Stimulated activated CD4-positive, alpha-beta T cell treated with anti-CD3 and anti-CD28 coated beads, Interleukin-15, amount 100 ng/mL, for 1 hour (primary cell): ENCODE measurements at places on chromosomes 12 and 14.

- DNase-seq, result no peak
These were observed 6.8 kb downstream of the VRK1 start for GRCh38 chr14:96803958-96804357.

GRCh38 chr14:95891742-95892141 is 15.1 kb downstream of the TUNAR start:
- DNase-seq, result no peak

GRCh38 chr12:95549392-95550084 is 1.7 kb downstream of the USP44 start:
- no peak for DNase-seq

DNA sequence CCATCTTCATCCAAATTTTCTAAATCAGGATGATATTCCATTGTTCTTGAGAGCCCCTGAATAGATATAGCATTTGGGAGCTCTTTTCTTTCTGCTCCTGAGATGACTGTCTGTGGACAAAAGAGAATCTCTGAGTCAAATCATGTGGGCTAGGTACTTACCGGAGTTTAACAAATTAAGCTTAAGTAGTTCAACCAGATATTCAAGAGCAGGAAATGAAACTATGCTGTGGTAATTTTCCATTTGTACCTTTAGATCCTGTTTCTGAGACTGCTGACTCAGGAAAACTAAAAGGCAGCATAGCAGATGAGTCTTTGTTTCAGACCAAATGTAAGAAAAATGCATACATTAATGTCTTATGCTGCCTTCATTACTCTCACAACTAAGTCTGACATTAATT is at the start of gene CLEC7A:
Gene CLEC7A, minus strand, starts transcription at position 158 of the 400 bp plus-strand sequence. Its CDS starts 117 bp downstream, at position 41.
- DNase-seq, result no peak

DNA sequence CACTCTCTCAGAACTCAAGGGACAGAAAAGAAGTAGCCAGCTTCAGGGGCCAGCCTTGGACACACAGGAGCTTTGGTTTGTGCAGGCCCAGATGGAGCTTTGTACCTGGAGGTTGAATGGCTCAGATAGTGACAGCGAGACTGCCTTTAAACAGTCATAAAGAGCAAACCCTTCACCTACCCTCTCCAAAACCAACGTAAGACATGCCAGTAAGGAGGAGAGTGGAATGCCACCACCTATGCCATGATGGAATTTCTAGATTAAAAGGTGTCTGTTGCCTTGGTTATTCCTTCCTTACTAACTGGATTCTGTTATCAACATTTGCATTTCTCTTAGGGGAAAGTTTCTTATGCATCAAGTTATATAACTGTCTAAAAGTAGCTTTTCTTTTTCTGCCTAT is 98.1 kb downstream of the EML1 start:
- no peak for DNase-seq

DNA sequence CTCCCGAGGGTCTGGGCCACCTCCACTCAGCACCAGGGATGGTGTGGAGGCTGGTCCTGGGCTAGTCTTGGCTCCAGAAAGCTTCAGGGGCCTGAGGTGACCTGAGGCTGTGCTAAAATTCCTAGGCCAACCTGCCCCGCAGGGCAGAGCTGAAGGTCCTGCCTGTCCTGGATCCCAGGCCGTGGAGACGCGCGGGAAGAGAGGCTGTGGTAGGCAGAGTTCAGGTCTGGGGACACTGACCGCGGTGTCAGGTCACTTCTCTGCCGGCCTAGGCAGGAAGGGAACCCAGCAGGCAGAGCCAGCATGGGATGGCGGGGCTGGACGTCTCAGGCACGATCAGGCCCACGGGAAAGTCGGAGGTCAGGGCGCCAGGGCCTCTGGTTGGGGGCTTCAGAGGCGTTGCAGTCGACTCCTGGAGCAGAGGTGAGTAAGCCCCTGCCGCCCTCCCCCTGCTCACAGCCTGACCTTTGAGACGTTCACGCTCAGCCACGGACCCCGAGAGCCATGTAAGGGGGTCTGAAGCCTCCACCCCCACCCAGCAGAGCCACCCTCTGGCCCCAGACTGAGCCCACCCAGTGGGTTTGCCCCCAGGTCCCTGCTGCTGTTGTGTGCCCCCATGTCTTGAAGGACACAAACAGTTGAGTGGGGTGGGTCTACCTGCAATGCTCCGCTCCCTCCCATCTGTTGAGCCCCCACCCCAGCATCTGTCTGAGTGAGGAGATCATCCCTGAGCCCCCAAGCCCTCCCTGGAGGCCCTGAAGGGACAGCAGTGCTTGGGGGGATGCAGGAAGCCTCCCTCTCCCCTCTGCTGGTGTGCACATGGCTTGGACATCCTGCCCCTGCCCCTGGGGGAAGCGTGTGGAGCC is 142.7 kb downstream of the KIF26A start:
- DNase-seq, result no peak

GRCh38 chr12:57213058-57213715 is 3.4 kb upstream of the NXPH4 start:
- peak; percentile 77 for DNase-seq

DNA sequence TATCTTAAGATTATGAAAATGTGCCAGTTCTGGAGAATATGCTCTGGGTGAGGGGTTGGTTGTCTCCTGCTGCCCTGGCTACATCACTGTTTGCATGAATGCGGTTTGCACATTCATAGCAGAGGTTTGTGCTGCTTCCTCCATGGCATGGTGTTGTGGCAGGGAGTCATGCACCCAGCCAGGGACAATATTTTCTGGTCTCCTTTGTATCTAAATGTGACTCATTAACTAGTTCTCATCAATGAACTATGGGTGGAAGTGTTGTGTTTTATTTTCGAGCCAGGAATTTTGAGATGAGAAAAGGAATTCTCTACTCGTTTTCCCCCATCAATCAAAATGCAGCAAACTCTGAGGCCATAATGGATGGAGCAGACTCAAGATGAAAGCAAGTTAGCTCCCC is 527.3 kb downstream of the SNAPC1 start:
- DNase-seq, result no peak

- no peak for DNase-seq
These were observed 83.3 kb downstream of the SSPN start for GRCh38 chr12:26278666-26279065.

DNA sequence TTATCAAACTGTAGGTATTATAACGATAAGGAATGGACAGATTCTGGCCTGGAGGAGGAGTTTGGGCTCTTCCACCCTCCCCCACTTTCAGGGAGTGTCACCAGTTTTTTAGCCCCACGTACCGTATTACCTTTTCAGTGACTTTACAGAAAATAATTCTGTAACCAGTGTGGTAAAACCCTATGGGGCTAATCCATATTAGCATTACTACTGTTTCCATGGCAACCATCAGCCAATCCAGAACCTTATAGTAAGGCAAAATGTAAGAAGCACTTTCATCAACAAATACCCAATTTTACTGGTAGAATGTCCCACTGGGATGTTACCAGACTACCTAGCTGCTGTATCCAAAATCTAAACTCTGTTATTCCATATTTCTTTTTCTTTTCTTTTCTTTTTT is 50.7 kb downstream of the BICDL1 start:
- DNase-seq, result no peak

- DNase-seq, result no peak
These were observed 95.2 kb downstream of the GTF2A1 start for GRCh38 chr14:81125536-81125935.

DNA sequence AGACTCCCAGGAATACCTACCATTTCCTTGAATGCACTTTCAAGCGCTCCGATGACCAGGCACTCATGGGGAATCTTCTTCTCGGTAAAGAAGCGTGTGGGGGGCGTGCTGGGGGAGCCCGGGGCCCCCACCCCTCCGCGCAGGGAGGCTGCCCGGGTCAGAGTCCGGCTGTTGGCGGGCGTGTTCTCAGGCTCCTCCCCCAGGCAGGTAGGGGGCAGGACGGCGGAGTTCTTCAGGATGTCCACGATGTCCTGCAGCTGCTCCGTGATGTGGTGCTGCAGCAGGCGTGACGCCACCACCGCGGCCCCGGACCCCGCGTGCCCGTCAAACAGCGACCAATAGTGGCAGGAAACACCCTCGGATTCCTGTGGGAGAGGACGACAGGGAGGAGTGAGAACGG is 133.2 kb downstream of the PPM1H start:
- DNase-seq, result no peak

- DNase-seq, result no peak
These were observed 1.4 kb upstream of the STON2 start for GRCh38 chr14:81401420-81402122.

- DNase-seq, result no peak
These were observed 16.5 kb downstream of the VDR start for GRCh38 chr12:47888153-47888819.

DNA sequence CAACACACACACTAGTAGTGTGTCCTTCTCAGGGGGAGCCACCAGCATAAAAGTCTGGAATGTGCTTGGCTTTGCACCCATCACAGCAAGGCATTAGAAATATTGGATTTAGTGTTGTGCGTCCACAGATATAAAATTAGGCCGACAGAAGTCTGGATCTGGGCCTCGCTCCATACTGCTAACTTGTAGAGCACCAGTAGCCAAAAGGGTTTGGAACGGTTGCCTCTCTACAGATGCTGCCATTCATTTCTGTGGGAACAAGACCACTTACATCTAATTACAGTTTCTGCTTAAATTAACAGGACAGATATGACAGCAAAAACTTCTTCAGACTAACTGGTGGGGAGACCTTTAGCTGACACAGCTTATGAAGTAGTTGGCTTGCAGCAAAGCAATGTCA is 94.2 kb downstream of the EXOC5 start:
- no peak for DNase-seq

DNA sequence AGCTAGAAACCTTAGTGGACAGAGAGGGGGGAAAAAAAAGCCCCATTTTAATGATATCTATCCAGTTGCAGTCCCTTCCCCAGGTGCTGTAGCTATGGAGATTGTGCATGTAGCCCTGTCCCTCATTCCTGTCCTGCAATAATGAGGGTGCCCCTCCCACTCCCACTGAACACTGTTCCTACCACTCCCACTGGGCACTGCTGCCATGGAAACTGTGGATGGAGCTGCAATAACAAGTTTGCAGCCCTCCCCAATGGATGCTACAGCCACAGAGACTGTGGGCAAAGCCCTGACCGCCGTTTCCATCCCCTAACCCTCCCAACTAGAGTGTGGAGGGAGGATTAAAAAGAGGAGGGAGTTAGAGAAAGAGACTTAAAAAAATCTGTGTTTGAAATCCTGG is 238.3 kb downstream of the FUT8 start:
- no peak for DNase-seq

DNA sequence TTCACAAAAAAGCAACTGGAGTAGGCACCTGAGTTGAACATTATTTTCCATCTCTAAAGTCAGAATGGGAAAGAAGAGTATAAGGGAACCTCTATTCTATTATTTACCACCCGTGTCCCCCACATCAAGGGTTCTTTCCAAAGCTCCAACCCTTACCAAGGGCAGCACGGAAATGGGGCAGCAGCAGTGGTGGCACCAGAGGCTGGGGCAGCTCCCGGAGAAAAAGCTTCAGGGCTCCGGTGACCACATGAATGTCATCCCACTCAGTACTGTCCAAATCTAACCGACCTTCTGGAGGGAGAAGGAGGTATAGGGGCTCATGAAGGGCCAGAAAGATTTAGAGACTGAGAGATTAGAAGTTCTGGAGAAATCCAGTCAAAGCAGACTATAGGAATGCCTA is 5.8 kb downstream of the ARHGAP9 start:
- no peak for DNase-seq

GRCh38 chr12:10102322-10102721 is 3.5 kb upstream of the CLEC1A start:
- no peak for DNase-seq

DNA sequence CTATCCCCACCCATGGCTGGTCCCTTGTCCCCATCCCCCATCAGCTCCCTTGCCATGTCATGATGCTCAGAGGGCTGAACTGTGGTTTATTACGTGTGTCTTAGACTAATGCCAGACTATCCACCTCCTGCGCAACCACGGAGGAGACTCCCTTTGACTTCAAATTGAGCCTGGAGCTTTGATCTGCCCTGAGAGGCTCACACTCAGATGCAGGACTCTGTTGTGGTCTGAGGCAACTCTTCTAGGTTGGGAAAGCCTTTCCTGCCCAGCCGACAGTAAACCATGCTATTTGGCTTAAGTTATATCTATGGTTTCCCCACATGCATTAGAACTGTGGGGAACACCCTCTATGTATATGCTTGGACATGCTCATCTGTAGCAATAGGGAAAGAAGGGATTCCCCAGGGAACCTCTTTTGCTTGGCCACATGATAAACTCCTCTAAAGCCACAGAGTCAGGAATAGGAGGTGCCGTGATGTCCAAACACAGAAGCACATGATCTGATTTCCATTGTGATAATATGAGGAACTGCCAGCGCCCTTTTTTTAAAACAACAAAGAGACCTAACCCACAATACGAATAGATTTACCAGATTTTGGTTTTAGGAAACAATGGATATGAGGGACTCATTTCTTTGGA is 11.1 kb upstream of the LGALS3 start:
- no peak for DNase-seq

DNA sequence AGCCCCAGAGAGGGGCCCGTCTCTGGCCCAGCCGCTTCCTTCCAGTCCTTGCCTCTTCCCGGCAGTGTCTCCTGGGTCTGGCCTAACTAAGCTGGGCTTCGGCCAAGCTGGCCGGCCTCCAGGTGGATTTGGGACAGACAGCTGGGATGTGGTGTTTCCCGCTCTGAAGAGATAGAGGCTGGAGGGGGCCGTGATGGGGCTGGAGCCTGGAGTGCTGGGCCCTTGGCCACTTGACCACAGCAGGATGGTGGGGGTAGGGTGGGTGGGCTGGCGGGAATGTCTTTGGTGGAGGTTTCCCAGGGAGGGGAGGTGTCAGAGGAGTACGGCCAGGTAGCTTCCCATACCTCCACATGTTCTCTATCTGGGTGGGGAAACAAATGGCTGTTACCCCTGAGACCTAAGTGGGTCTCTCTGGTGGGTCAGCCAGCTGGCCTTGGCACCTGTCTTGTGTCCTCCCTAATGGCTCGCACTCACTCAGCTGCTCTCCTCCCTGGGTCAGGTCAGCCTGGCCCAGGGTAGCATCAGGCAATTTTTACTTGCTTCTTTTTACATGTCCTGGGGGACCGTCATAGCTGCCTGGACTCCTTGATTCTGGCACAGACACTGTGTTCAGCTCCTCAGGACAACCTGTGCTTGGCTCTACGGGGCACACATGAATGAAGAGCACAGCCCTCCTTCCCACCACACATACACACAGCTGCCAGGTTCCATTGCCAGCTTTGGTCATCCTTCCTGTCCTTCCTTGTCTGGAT is 19.8 kb upstream of the PGF start:
- no peak for DNase-seq

- DNase-seq, result no peak
These were observed 150.6 kb downstream of the BCL11B start for GRCh38 chr14:99121319-99121875.

GRCh38 chr12:716506-716905 is 35.9 kb upstream of the WNK1 start:
- DNase-seq, result no peak
